Stimulated activated CD4-positive, alpha-beta T cell treated with anti-CD3 and anti-CD28 coated beads, Interleukin-1b, Interleukin-23, amount 100 ng/mL, for 1 hour (primary cell): ENCODE measurements at places on chromosomes 4 and X.

DNA sequence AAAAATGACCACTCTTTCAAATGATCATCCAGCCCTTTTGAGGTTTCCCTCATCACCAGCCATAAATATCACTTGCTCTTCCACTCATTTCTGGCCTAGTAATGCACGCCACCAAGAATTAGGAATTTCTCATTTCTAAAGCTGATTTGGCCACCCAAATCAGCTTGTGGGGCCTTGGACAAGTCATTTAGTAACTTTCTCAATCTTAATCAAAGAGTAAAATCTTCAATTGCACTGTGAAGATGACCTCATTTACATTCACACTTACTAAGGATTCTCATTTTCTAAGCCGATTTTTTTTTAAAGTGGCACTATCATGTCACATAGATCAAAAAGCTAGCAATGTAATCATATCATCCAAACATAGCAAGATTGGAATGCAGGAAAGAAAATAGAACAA, 150.0 kb upstream of the HHIP start:
- DNase-seq = no peak

DNA sequence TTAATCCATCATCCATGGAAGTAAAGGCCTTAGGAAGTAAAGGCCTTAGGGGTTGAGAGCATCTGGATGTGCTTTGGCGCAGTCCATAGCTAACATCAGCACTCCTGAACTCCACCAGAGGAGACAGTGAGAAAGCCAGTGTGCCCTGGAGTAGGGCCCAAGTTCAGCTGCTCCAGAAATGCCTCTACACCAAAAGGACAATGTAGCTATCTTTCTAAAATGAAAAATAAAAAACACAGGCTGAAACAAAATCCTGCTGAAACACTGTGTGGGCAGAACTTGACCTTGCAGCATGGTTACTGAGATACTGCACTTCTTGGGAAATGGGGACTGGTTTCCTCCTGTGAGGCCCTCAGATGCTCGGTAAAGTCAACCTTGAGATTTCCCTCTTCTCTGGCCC, 29.3 kb downstream of the SH3RF1 start:
- no peak for DNase-seq

DNA sequence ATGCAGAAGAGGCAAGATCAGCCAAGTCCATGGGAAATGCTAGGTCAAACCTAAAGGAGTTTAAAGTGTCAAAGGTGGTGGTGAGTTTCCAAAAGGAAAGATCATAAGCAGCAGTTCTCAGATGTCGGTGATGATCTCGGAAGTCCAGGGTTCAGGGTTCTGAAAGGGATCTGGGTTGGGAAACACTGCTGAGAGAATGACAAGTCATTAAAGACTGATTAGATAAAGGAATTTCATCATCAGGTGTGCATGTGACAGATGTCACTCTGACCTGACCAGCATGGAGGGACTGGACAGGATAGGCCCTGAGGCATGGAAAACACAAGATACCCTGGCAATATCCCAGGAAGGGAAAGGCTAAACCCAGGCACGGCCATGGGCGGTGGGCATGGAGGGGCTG, 195.7 kb upstream of the TBL1X start:
- DNase-seq = no peak

GRCh38 chr4:31343061-31343460, 622.9 kb downstream of the PCDH7 start:
- no peak for DNase-seq

- no peak for DNase-seq
Measured at GRCh38 chr4:3348621-3349020, 55.8 kb downstream of the RGS12 start.

GRCh38 chr4:53858744-53859143, 205.7 kb downstream of the CHIC2 start:
- no peak for DNase-seq

GRCh38 chr4:8771258-8771590, 100.4 kb downstream of the HMX1 start:
- no peak for DNase-seq

DNA sequence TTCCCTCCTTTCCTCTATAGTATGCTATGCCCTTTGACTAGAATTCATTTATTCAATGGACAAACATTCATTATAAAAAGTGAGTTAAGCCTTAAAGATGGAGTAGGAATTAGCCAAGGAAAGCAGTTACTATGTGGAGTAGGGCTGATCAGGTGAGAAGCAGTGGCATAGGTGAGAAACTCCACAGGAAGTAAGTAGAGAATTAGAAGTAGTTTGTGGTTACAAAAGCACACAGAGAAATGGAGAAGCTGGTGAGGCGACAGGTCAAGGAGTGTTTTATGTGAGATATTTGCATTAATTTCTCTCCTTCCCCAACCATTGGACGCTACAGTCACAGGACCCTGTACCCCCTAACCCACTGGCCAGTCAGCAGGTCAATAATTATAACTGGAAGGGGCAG, 30.6 kb downstream of the SETD7 start:
- DNase-seq = no peak

GRCh38 chr4:70704931-70705182, 16.5 kb downstream of the UTP3 start:
- DNase-seq = no peak

DNA sequence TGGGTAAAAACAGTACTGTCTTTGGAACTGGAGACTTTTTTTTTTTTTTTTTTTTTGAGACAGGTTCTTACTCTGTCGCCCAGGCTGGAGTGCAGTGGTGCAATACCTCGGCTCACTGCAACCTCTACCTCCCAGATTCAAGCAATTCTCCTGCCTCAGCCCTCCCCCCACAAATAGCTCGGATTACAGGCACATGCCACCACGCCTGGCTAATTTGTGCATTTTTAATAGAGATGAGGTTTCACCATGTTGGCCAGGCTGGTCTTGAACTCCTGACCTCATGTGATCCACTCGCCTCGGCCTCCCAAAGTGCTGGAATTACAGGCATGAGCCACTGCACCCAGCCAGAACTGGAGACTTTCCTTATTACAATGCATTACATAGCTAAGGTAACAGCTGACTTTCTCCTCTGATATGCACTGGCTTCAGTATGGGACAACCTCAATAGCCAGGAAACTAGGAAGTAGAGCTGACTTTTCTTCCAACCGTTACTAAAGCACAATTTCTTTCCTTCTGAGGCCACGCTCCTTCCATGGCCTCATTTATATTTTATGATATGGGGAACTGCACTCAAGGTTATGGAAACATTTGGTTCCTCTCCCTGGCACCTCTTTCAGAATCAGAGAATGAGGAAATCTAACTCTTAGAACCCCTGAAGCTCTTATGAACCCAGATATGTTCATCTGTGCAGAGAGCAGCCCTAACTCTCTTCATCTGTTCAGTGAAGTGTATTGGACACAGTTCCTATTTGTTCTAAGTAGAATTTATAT, 53.5 kb upstream of the FAM9B start:
- DNase-seq = no peak

- no peak for DNase-seq
Measured at GRCh38 chrX:10514891-10515290, 105.5 kb downstream of the MID1 start.

GRCh38 chr4:85092536-85092935, 126.0 kb upstream of the WDFY3 start:
- DNase-seq = no peak
